Upper lobe of left lung (tissue), 6 donors: ENCODE measurements at places on chromosomes 4 and X. TPM values are rescaled to one million over a fixed set of nuclear protein-coding genes. Genes with fewer than 3 reads are reported as not detected.
A peak's percentile ranks its signal among the peaks of the same experiment; 100 is the strongest.

DNA sequence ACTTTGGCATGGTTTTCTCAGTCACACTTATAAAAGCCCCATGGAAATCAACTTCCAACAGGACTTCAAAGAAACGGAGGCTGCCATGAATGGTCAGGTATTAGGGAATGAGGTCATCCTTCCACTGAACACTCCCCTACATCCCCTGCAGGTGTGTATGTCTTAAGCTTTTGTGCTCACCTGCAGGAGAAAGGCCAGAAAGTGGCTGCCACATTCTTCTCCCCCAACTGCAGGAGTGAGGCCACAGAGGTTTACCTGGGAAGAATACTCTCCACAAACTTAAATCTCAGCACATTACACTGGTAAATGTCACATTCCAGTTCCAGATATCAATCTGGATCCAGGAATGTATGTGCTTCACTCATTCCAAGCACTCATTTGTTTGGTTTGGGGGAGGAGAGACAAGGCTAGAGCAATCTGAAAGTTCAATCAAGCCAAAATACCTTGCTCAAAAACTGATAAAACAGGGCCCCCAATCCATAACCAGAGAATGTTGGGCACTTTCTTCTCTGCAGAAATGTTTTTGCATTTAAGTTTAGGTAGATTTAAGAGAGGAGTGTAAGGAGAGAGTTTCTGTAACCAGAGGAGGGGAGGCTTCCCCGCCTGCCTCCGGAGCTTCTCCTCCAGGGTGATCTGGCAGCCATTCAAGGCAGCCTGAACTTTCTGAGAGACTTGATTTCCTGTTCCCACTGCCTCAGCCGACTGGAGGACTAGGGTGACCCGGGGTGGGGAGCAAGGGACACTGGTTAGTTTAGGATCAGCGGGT lies 15.4 kb downstream of the FAM9C start:
- no peak overlapping the region for H3K4me3 ChIP-seq
- DNase-seq, result peak; percentile 63
- H3K27ac ChIP-seq, result peak overlapping the region; percentile 63
- H3K4me1 ChIP-seq, result peaks cover 17% of the 10 kb centered on the region
- no peaks in the 10 kb centered on the region for H3K36me3 ChIP-seq

GRCh38 chrX:41664908-41665307 lies 23.9 kb upstream of the GPR34 start:
- no peak overlapping the region for H3K4me3 ChIP-seq
- H3K36me3 ChIP-seq, result no peaks in the 10 kb centered on the region
- no peak overlapping the region for H3K27ac ChIP-seq

GRCh38 chr4:52659722-52660261 lies 691 bp upstream of the USP46 start:
- H3K4me1 ChIP-seq, result peaks cover 31% of the 10 kb centered on the region
- H3K4me3 ChIP-seq, result peak overlapping the region; percentile 74
- H3K36me3 ChIP-seq, result no peaks in the 10 kb centered on the region
- H3K27ac ChIP-seq, result peak overlapping the region; percentile 98

DNA sequence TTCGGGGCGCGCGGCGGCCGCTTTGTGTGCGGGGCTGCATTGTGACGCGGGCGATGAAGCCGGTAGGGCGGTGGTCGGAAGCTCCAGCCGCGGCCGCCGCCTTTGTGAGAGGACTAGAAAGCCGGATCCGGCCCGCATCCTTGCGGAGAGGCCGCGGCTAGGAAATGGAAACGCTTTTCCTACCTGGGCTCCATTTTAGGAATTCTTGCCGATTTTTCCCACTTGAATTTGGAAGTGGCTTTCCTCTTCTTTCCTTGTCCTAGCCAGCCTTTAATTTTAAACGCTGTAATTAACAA lies 708 bp downstream of the TMSB4X start:
- peak overlapping the region; percentile 96 for H3K27ac ChIP-seq
- peak overlapping the region; percentile 50 for H3K4me3 ChIP-seq
- DNase-seq, result peak; percentile 89
- H3K36me3 ChIP-seq, result no peaks in the 10 kb centered on the region

- H3K27me3 ChIP-seq, result no peaks in the 10 kb centered on the region
- DNase-seq, result no peak
- H3K36me3 ChIP-seq, result no peaks in the 10 kb centered on the region
- no peak overlapping the region for H3K27ac ChIP-seq
- no peak overlapping the region for H3K4me3 ChIP-seq
- no peaks in the 10 kb centered on the region for H3K4me1 ChIP-seq
These were observed 612.2 kb downstream of the DMD start for GRCh38 chrX:32599156-32599555.

DNA sequence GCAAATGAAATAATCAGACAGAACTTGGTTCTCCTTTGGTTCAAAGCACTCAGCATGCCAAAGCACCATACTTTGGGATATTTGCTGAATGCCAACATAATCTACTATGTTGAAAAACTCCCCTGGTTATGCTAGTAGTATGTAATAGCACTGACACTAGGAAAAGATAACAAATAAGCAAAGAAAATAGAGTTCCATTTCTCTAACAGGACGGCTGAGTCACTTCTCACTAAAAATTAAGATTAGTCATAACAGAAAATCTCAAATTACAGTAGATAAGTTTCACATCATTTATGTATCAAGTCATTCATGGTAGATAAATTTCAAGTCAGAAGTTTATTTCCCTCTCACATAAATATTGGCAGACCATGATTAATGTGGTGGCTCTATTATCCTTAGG lies 17.9 kb downstream of the PDHA2 start:
- no peak overlapping the region for H3K27ac ChIP-seq
- no peaks in the 10 kb centered on the region for H3K36me3 ChIP-seq
- H3K4me3 ChIP-seq, result no peak overlapping the region

GRCh38 chr4:101237773-101238172 lies 109.6 kb downstream of the PPP3CA start:
- no peak overlapping the region for H3K4me3 ChIP-seq
- no peaks in the 10 kb centered on the region for H3K27me3 ChIP-seq
- peaks cover 14% of the 10 kb centered on the region for H3K4me1 ChIP-seq
- H3K27ac ChIP-seq, result no peak overlapping the region

Gene EMCN
- 17.1 TPM for total RNA-seq

DNA sequence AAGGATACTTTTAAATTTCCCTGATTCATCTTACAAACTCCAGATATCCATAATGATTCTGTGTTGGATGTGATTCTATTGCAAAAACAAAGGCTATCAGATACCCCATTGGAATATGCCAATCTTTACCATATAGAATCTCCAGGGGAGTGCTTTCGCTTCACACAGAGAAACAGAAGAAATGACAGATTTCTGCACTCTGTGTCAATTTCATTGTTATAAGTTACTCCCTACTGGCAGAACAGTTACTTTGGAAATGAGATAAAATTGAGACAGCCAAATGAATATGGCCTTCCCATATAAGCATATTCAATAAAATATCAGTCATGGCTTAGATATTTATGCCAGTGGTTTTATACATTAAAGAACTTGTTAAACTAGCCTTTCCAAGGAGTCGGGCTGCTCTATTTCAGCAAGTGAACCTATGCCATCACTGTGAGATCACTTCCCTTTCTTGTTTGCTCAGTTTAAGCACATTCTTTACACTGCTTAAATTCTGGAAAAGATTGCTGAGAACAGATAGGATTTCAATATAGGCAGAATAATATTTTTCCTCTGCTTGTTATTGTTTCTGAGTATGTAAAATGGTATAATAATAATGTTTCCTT lies 127.5 kb upstream of the ANXA10 start:
- no peak overlapping the region for H3K4me3 ChIP-seq
- no peak for DNase-seq
- no peak overlapping the region for H3K27ac ChIP-seq
- no peaks in the 10 kb centered on the region for H3K27me3 ChIP-seq
- no peaks in the 10 kb centered on the region for H3K4me1 ChIP-seq

DNA sequence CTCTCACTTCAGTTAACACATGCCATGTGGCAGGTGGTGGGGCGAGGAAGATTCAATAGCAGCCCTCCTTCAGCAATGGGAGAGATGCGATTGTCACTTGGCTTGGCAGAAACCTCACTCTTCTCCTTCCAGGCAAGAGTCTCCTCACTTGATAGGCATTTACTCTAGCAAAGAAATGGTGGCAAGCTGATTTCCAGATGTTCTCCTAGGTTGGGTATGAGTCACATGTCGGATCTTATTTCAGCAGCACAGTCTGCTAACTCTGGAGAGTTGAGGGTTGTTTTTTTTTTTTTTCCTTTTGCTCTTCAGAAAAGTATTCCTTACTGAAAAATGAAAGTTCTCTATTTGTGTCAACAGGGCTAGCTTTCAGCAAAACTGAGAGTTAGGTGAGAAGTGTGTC lies 119.5 kb upstream of the CHRDL1 start:
- no peak for DNase-seq
- no peak overlapping the region for H3K27ac ChIP-seq
- H3K4me1 ChIP-seq, result no peaks in the 10 kb centered on the region
- H3K27me3 ChIP-seq, result no peaks in the 10 kb centered on the region
- no peaks in the 10 kb centered on the region for H3K36me3 ChIP-seq
- H3K4me3 ChIP-seq, result no peak overlapping the region

Gene UCP1
- not detected for total RNA-seq

- no peaks in the 10 kb centered on the region for H3K27me3 ChIP-seq
- no peak overlapping the region for H3K4me3 ChIP-seq
- H3K27ac ChIP-seq, result no peak overlapping the region
- H3K4me1 ChIP-seq, result no peaks in the 10 kb centered on the region
- no peaks in the 10 kb centered on the region for H3K36me3 ChIP-seq
These were observed 141.5 kb upstream of the MTMR8 start for GRCh38 chrX:64536736-64537135.

DNA sequence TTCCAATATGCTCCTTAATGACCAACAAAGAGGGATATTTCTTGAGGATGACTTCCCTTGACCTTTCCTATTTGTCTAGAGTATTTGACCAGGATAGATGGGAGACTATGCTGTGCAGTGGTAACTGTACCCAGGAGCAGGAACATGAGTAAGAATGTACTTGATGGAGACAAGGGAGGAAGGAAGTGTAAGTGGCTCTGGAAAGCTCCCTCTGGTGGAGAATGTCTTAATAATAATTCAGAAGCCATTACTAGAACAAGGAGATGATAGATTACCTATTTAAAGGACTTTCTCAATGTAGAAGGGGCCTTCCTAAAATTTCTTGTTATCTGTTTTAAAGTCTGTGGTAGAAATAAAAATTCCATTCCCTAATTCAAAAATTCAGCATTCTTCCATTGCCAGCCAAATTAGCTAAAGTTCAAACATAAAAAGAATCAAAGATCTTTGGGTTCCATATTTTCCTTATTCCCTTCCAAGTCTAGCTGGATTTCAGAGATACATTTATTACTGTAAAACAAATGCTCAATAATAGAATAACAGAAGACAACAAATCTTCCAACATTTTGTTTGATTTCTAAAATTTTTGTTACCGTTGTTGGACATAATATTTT lies 83.8 kb downstream of the GRID2 start:
- no peaks in the 10 kb centered on the region for H3K27me3 ChIP-seq
- no peak for DNase-seq
- no peaks in the 10 kb centered on the region for H3K36me3 ChIP-seq
- H3K4me1 ChIP-seq, result no peaks in the 10 kb centered on the region
- H3K27ac ChIP-seq, result no peak overlapping the region

Gene PALLD
- total RNA-seq, result 175 TPM

DNA sequence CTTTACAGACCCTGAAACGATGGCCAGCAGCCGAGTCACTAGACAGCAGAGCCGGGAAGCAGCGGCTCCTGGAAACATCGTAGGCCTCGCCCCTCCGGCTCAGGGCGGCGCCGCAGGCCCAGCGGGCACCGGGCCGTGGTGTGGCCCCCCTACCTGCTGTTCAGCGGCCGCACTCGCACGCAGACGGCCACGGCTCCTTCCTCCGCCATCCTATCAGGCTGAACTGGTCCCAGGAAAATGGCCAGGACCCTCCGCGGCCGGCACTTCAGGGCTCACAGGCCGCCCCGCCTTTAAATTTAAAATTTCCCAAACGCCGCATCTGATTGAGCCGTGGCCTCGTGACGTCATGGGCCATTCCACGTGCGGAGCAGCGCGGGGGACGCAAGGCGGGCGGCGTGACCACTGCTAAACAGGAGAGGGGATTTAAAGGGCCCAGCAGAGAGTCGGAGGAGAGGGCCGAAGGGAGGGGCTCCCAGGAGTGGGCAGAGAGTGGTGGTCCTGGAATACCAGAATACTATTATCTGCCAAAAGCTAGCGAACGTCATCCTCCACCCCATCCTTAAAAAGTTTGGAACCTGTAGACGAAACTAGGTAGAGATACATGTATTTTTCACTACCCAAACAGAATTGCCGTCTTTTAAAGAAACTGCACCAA lies at the start of gene CENPE:
CENPE (minus strand) TSS at position 233 of the 655 bp plus-strand sequence; CDS start at position 209, 24 bp downstream.
- H3K36me3 ChIP-seq, result no peaks in the 10 kb centered on the region
- DNase-seq, result peak; percentile 95
- H3K27me3 ChIP-seq, result no peaks in the 10 kb centered on the region
- H3K27ac ChIP-seq, result peak within 1 kb of the TSS; percentile 36

DNA sequence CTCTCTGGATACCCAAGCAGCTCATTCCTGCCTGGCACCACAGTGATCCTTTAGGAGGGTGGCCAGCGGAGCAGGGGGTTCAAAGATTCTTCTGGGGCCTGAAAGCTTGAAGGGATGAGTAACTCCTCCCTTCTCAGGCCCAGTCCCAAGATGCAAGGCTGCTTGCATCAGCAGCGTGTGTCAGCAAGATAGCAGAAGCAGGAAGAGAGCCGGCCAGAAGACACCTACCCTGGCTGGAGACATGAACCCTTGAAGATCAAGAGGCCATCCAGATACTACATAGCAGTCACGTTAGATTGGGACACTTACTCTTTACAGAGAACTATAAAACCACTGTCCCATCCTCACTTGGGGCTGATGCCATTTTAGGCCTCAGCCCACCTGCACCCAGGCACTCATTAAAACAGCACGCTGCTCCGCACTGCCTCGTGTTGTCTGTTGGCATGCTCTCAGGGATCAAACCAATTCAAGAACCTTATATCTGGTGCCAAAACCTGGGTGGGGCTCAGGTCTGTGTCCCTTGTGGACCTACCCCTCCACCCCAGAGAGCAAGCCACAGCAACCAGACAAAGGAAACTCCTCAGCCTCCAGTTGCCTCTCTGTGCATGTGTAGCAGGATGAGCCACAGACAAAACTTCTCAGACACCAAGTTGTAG lies 6.5 kb downstream of the UGT2B17 start:
- DNase-seq, result no peak
- no peak overlapping the region for H3K4me3 ChIP-seq
- H3K27ac ChIP-seq, result no peak overlapping the region
- H3K27me3 ChIP-seq, result no peaks in the 10 kb centered on the region
- H3K36me3 ChIP-seq, result no peaks in the 10 kb centered on the region

DNA sequence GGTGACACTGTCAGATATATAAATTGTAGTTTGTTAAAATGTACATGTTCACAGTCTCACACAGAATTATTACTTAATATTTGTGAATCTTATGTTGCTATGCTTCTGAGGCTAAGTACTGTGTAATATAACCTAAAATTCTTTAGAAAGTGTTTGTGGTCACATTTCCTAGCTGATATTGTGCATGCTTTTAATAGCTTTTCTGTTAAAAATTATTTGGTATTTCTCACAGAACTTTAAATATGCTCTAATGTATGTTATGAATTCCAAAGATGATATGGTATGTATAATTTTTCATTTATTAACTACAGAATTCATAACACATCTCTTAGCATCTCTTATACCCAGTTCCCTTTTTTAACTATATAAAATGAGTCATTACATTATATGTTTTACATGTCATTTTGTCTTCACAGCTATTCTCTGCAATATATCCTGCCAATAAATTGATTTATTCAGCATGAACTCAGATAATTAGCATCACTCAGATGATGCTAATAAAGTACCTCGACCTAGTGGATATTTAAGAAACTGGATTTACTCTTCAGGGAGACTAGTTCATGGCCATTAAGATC lies 9.3 kb downstream of the PTPN13 start:
- H3K27ac ChIP-seq, result no peak overlapping the region
- H3K27me3 ChIP-seq, result no peaks in the 10 kb centered on the region
- H3K4me3 ChIP-seq, result no peak overlapping the region
- H3K36me3 ChIP-seq, result no peaks in the 10 kb centered on the region

GRCh38 chr4:8821151-8821950 lies 50.3 kb downstream of the HMX1 start:
- H3K4me1 ChIP-seq, result no peaks in the 10 kb centered on the region
- no peak overlapping the region for H3K27ac ChIP-seq
- H3K27me3 ChIP-seq, result no peaks in the 10 kb centered on the region
- H3K4me3 ChIP-seq, result no peak overlapping the region
- DNase-seq, result peak; percentile 28
